Stimulated activated CD4-positive, alpha-beta T cell treated with anti-CD3 and anti-CD28 coated beads, Interleukin-15, amount 100 ng/mL, for 48 hours (primary cell): ENCODE measurements at places on chromosomes 4 and X.

- DNase-seq, result no peak
These were observed 6.6 kb upstream of the PPM1K start for GRCh38 chr4:88291003-88291402.

- DNase-seq, result no peak
These were observed 928.1 kb downstream of the PDHA2 start for GRCh38 chr4:96767815-96768480.

DNA sequence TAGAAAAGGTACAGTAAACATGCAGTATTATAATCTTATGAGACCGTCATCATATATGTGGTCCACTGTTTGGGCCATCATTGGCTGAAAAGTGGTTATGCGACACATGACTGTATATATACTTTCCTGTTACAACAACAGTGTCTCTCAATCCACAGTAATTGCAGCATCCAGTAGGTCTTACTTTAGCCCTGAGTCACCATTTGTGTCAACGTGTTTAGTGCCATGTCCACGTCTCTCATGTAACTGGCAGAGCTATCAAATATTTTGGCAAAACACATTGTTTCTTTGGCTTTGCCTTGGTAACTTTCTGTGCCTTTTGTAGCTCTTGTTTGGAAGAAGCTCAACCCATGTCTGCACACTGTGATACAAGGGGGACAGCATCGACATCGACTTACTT is 73.8 kb downstream of the CD38 start:
- no peak for DNase-seq

- DNase-seq, result no peak
These were observed 95.1 kb downstream of the GBA3 start for GRCh38 chr4:22787753-22788375.

GRCh38 chr4:102139132-102139573 is 206.1 kb downstream of the SLC39A8 start:
- DNase-seq, result no peak

DNA sequence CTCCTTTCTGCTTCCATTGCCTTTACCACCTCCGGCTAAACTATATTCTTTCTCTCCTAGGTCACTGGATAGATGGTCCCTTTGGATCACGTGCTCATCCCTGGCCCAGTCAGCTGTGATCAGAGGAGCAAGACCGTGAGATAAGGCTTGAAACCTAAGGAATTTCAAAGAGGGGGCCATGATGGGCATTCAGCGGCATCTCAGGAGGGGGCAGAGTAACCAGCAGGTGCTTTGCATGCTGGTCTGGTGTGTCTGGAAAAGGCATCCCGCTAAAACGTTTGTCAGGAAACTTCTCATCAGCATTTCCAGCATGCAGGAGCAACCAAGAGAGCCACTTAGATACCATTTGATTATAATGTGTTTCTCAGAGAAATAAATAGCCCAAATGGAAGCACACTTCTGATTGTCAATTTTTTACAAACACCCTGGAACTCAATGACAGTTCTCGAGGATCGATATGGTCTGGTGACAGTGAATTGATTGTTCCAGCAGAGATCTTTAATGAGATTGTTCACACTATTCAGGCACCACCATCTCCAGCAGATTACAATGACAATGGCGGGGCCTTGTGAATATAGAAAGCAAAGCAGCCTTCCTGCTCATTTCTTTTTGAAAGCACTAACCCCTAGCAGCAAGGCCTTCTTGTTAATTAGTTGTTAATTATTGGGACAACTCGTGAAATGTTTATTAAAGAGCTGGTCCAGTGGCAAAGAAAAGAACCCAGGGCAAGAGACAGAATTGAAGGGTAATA is 327.1 kb downstream of the PTTG2 start:
- no peak for DNase-seq

DNA sequence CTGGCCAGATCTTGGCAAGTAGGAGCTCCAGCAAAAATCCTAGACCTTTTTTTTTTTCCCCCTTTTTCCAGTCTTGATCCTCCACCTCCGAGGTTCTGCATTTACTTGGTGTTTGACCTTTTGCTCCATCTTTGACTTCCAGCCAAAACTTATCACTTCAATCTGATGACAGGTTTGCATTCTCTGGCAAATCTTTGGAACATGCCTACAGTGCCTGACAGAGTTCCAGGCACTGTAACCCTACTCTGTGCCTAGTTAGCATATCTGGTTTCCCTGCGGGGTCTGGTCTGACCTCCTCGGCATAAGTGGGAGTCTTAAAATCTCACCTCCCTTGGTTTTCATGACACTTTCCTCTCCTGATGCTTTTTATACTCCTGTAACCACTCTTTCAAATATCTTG is 39.4 kb upstream of the NR3C2 start:
- no peak for DNase-seq
